ENCODE measurements at places on chromosomes 11 and 22.

GRCh38 chr11:38131535-38131934 lies 1533.5 kb upstream of the RAG2 start:
- no peak for DNase-seq

- no peak for DNase-seq
Observed at GRCh38 chr22:45709866-45710265, 38.2 kb downstream of the ATXN10 start.

DNA sequence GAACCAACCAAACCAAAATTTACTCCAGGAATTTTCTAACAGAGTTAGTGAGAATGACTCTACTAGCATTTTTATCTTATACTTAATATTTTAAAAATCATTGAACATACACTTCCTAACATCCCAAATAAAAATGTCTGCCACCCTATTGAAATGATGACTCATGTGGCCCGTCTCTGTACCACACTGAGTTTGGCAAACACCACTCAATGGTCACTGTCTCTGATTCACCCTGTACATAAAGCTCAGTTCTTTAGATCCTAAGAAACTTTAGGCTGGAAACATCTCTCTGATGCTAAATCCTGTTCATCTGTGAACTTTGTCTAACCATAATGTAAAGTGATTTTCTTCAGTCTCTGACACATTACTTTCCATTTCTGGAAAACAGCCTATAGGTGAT lies 182.0 kb downstream of the CWF19L2 start:
- DNase-seq, result no peak

DNA sequence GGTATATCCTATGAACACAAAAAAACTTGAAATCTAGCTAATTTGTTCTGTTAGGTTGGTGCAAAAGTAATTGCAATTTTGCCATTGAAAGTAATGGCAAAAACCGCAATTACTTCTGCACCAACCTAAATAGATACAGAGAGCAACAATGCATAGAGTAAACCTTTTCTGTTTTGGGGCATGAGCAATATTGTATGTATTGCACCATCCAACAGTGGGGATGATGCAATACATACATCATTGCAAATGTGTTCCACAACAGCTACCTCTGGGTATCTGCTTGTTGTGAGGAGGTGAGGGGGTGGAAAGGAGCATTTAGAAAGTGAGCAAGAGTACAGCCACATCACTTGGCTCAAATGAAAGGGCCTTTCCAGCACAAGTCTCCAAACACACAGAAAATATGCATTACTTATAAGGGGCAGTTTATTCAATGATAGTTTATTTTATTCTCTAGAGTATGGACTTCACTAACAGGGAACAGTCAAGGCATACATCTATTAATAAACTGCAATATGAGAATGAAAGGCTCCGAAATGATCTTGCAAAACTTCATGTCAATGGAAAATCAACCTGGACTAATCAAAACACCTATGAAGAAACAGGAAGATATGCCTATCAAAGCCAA lies 77.3 kb downstream of the DEUP1 start:
- DNase-seq, result no peak

- no peak for DNase-seq
Observed at GRCh38 chr22:27493796-27494195, 307.8 kb downstream of the MN1 start.

GRCh38 chr22:48976556-48977535 lies 850.8 kb downstream of the BRD1 start:
- no peak for DNase-seq

- DNase-seq, result no peak
Observed at GRCh38 chr11:19821412-19821875, 108.8 kb downstream of the NAV2 start.

- DNase-seq, result no peak
Observed at GRCh38 chr11:12728417-12728816, 54.2 kb downstream of the TEAD1 start.

GRCh38 chr11:11641581-11641980 lies 19.8 kb upstream of the GALNT18 start:
- no peak for DNase-seq

DNA sequence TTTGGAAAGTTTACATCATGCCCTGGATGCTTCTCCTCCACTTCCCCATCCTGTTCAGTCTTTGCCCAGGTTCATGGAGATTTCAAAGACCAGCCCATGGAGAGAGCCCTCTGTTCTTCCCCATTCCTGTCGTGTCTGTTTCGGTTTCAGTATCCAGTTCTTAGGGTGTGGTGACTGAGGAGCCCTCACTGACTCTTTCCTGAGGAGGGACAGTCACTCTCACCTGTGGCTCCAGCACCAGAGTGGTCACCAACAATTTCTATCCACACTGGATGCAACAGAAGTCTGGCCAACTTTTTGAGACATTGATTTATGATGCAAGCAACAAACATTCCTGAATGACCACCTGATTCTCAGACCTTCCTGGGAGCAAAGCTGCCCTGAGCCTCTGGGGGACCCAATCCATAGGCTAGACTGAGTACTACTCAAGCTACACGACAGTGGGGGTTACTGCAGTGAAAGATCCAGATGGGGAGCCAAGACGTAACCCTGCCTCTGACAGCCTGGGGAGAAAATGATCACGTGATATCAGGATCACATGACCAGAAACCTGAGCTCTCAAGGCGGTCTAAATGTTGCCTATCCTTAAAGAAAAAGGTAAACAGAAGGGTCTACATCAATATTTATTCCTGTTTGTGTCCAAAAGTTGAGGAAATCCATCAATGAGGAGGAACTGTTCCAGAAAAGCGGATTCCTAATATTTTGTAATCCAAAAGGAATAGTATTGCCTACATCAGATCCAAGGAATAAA lies 76.2 kb upstream of the VPREB1 start:
- DNase-seq, result no peak

GRCh38 chr11:44404301-44404700 lies 94.4 kb upstream of the ALX4 start:
- no peak for DNase-seq

DNA sequence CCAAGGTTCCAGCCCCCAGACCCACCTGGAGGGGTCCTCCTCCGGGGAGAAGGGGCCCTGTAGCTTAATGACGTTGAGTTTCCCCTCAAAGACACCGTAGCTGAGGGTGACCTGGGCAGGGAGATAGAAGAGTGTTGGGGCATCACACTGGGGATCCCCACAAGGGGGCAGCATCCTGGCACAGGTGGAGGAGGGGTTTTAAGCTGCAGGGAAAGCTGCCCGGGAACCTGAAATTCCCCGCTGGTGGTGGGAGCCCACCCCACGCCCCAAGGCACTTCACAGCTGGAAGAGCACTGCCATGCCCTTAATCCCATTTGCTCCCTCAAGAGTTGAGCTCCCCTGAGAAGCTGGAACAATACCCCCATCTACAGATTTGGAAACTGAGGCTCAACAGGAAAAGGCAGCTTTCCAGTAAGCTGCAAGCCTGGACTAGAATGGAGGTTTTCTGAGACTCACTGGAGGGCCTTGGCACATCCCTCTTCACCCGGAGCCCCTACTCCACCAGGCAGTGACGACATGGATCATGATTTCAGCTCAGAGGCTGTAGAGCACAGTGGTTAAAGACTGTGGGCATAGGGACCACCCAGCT lies 13.7 kb downstream of the MFNG start:
- no peak for DNase-seq

GRCh38 chr11:47216121-47216798 lies 1.5 kb downstream of the DDB2 start:
- peak; percentile 42 for DNase-seq

DNA sequence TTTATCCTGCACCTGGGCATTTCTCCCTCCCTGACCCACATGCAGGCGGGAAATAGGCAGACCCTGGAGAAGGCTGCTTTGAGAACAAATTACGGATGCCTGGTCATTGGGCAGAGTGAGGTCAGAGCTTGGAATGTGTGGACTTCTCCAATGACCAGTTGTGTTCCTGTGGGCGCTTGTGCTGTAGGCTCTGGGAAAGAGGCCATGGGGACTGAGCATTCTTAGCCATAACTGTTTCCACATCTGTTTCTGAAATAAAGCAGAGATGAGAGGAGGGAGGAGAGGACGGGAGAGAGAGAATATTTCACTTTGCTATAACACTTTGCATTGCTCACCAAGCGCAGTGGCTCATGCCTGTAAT lies 11.2 kb upstream of the TMEM184B start:
- DNase-seq, result no peak

DNA sequence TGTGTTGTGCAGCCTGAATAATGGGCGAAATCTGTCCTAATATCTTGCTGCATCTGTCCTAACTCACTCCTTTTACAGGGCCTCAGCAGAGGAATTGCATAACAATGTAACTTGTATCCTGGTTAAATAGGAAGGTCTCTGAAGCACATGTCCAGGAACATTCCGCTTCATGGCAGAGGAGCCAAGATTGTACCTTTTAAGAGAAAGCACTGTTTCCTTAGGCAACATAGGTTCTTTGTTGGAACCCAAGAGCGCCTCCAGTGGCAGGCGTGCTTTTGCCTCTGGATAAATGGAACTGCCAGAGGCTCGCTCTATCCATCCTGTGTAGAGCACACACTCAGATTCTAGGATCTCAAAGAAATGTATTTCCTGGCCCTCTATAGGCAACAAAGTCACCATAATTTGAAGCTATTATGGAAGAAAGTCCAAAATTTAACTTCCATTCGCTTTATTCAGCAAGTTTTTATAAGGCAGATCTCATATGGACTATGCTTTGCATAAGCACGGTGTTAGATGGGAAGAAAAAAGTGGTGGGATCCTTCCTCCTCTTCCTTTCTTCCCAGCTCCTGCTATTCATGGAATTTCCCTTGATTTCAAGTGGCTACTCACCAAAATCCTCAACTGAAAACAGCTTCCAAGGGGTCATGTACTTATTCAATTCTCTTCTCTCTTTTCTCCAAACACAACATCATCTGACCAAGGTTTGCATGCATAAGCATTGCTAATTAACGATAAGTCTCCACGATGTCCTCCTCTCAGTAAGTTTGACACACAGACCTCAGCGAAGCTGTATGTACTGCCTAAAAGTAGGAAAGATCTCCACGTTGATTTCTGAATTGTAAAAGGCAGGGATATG lies at the start of gene BLID:
BLID (minus strand) TSS at position 692 of the 856 bp plus-strand sequence; CDS start at position 399, 293 bp downstream.
- no peak for DNase-seq

- no peak for DNase-seq
Observed at GRCh38 chr22:48897645-48898370, 929.9 kb downstream of the BRD1 start.

DNA sequence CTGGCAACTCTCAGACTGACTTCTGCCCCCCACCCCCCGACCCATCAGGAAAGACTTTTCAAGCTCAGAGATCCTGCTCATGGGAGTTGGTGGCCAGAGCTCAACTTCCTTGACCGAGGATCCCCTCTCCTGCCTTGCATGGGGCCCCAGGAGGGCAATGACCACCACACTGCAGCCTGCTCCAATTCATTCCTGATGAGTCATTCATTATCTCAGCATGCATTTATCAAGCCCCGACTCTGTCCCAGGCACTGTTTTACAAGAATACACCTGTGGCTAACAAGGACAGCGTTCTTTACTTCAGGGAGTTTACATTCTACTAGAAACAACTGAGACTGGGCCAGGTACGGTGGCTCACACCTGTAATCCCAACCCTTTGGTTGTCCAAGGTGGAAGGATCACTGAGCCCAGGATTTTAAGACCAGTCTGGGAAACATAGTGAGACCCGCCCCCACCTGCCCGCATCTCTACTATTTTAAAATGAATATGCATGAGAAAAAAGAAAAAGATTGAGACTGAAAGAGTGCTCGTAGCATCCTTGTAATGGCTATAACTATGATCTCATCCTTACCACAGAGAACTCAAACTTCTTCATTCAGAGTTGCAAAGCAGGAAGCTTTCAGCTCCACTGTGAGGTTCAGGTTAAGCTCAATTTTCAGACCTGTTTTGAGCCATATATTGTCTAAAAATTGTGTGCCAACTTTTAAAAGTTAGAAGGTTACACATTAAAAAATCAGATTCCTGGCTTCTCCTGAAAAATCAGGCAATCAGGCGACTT lies 60.4 kb downstream of the FEZ1 start:
- no peak for DNase-seq

DNA sequence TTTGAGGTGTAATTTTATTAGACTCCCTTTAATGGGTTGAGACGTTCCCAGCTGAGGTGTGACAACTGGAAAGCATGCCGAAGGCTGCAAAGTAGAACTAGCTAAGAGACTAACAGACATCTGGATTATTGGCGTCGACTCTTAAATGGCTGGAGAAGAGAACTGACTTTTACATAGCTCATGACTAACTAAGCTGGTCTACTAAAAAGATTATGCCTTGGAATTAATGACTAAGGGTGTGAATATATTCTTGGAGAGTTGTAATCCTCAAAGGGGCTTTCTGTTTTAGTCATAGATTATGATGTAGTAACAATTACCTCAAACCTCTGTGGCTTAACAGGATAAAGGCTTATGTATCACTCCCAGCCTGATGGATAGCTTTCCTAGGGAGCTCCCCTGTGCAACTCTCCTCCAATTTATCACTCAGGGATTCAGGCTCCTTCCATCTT lies 39.5 kb upstream of the SLC5A12 start:
- no peak for DNase-seq

DNA sequence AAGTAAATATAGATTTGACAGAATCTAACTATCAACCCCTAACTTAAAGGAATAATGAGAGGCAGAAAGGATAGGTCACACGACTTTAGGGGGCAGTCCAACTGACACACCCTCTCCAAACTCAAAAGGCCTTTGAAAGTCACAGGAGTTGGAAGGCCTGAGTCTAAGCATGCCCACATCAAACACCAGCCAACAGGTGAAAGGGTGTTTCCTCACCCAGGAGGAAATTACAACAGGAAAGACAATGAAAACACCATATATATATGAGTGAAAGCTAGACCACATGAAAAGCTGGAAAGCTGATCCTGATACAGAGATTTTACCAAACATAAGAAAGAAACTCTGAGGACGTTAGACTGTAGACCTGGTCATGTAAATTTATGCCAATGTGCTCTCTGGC lies 10.5 kb upstream of the DEPDC7 start:
- DNase-seq, result no peak

DNA sequence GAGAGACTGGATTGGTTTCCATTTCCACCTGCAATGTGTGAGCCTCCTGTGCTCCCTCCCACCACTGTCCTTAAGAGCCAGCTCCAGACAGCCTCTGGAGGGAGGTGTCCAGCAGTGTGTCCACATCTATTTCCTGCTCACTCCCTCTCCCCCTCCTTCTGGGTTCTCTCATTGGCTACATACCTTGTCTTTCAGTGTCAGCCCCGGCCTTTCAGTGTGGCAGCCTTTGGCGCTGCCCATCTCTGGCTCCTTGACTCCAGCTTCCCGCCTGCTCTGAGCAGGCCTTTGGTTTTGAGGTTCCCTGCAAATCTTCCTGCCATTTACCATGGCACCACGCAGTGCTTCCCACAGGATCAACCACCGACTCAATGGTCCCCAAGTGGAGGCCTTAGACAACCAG lies 19.0 kb upstream of the PTPRJ start:
- DNase-seq, result no peak

All from retina (tissue), 1 donor.